ENCODE measurements at places on chromosomes 2 and 18. TPM values are rescaled to one million over a fixed set of nuclear protein-coding genes. Genes with fewer than 3 reads are reported as not detected.

The NEU4 gene
- 32.3 TPM for total RNA-seq

The NAT8 gene
- not detected for total RNA-seq

The ALLC gene
- total RNA-seq = not detected

The STARD6 gene
- not detected for total RNA-seq

The CD207 gene
- 0.22 TPM for total RNA-seq

The ATP5F1A gene
- total RNA-seq = 824 TPM

The SGO2 gene
- 3.9 TPM for total RNA-seq

The IL1R2 gene
- total RNA-seq = 81.1 TPM

The GALNT14 gene
- 0.31 TPM for total RNA-seq

The EVA1A gene
- total RNA-seq = 0.55 TPM

The SERPINB5 gene
- total RNA-seq = 3.7 TPM

The ATOH8 gene
- total RNA-seq = 3.4 TPM

The PTH2R gene
- total RNA-seq = not detected

The CRYGC gene
- not detected for total RNA-seq

The FTCDNL1 gene
- 1.4 TPM for total RNA-seq

The TRABD2A gene
- 89.8 TPM for total RNA-seq

The SLC5A7 gene
- total RNA-seq = 0.36 TPM

The ASPRV1 gene
- total RNA-seq = 1.2 TPM

The CAPN14 gene
- total RNA-seq = 0.09 TPM

The LRRTM1 gene
- 0.21 TPM for total RNA-seq

The PLEK gene
- 7.8 TPM for total RNA-seq

The CCNYL1 gene
- total RNA-seq = 51.4 TPM

The COX5B gene
- 674 TPM for total RNA-seq

The PSME4 gene
- 50.7 TPM for total RNA-seq

The SNED1 gene
- total RNA-seq = 9.4 TPM

The DLGAP1 gene
- 2.2 TPM for total RNA-seq

The EHD3 gene
- total RNA-seq = 1.2 TPM

The LONRF2 gene
- total RNA-seq = 0.21 TPM

The RND3 gene
- 41.8 TPM for total RNA-seq

The LAMA3 gene
- 98.0 TPM for total RNA-seq

The ST8SIA5 gene
- 0.58 TPM for total RNA-seq

The MRPS9 gene
- total RNA-seq = 25.5 TPM

The GCG gene
- 55.9 TPM for total RNA-seq

The RNF149 gene
- 56.9 TPM for total RNA-seq

The CHRNG gene
- not detected for total RNA-seq

The RGPD4 gene
- 0.08 TPM for total RNA-seq

The THSD7B gene
- 0.14 TPM for total RNA-seq

The MYO1B gene
- 62.1 TPM for total RNA-seq

The AKAIN1 gene
- total RNA-seq = not detected

The PROKR1 gene
- 0.09 TPM for total RNA-seq

Measured in left colon (tissue), 2 donors.